ENCODE measurements at places on chromosomes 5 and 9. TPM values are rescaled to one million over a fixed set of nuclear protein-coding genes. Genes with fewer than 3 reads are reported as not detected.

ISL1 gene
- total RNA-seq, result not detected

GRCh38 chr5:72177538-72177937 lies 70.3 kb downstream of the MAP1B start:
- no peak overlapping the region for H3K27ac ChIP-seq
- H3K36me3 ChIP-seq, result no peaks in the 10 kb centered on the region
- no peaks in the 10 kb centered on the region for H3K27me3 ChIP-seq
- no peak for DNase-seq
- no peak overlapping the region for H3K4me3 ChIP-seq

ARHGEF28 gene
- 2.1 TPM for total RNA-seq

DNA sequence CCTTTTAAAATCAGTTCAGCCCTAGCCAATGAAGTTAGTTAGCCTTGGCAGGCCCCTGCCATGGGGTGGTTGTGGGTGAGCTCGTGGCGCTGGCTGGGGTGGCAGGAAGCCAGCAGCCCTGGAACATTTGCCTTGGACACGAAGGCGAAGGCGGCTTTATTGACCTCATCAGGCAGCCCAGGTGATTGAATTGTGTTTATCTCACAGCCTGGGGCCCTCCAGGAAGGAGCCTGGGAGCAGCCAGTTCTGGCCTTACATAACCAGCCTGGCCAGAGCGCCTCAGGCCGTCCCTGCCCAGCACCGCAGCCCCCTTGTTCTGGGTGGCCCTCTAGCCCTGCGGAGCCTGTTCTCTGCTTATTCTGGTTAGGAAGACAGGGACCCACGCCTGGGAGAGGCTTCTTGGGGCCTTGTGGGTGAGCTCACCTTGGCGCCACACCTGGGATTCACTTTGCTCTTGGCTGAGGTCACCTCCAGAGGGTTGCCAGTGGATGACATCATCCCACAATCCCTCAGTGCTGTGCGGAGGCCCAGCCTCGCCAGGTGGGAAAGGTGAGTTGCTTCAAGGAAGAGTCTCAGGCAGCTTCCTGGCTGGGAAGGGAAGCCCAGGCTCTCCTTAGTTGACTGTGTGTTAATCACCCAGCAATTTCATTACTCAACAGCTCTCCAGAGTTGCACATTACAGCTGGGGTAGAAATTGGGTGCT lies 54.4 kb upstream of the RPL26L1 start:
- no peaks in the 10 kb centered on the region for H3K27me3 ChIP-seq
- DNase-seq, result peak; percentile 77
- H3K36me3 ChIP-seq, result peaks cover 2% of the 10 kb centered on the region

KLHL9 gene
- 12.0 TPM for total RNA-seq

DNA sequence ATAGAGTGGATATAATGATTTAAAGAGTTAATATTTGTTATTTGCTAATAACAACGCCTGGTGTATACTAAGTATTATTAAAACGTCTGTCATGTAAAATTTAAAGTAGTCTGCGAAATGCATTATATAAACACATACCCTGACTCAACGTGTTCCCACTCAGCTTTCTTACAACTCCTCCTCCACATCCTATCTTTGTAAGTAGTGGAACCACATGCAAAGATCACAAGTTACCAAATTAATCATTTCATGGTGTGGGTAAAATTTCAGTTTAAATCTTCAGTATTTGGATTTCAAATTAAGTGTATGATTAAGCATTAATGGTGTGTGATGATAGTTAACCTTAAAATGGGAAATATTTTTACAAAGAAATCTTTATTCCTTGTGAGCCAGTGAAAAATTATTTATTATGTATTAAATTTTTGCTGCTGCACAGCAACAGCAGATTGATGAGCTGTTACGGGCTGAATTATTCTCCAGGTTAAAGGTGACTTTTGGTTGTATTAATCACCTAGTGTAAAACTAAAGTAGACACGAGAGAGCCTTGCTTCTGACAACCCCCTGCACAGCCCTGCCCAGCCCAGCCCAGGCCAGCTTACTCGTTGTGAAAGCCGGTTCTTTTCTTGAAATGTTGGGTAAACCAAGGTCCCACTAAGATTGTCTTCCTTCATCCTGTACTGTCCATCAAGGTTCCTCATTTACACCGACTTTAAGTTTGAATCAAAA lies 373.5 kb downstream of the DTWD2 start:
- H3K4me3 ChIP-seq, result no peak overlapping the region
- H3K36me3 ChIP-seq, result no peaks in the 10 kb centered on the region
- no peak for DNase-seq

PCDHB1 gene
- not detected for total RNA-seq

DNA sequence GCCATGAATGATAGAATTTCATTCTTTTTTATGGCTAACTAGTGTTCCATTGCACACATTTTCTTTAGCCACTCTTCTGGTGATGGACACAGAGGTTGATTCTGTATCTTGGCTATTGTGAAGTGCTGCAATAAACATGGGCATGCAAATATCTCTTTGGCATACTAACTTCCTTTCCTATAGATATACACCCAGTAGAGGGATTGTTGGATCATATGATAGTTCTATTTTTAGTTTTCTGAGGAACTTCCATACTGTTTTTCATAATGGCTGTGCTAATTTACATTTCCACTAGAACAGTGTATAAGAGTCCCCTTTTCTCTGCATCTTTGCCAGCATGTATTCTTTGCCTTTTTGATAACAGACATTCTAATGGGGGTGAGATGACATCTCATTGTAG lies 50.4 kb upstream of the CDK5RAP2 start:
- H3K27ac ChIP-seq, result no peak overlapping the region
- no peaks in the 10 kb centered on the region for H3K4me1 ChIP-seq
- no peaks in the 10 kb centered on the region for H3K27me3 ChIP-seq
- H3K4me3 ChIP-seq, result no peak overlapping the region
- no peaks in the 10 kb centered on the region for H3K36me3 ChIP-seq
- no peak for DNase-seq

TAF11L4 gene
- not detected for total RNA-seq

DNA sequence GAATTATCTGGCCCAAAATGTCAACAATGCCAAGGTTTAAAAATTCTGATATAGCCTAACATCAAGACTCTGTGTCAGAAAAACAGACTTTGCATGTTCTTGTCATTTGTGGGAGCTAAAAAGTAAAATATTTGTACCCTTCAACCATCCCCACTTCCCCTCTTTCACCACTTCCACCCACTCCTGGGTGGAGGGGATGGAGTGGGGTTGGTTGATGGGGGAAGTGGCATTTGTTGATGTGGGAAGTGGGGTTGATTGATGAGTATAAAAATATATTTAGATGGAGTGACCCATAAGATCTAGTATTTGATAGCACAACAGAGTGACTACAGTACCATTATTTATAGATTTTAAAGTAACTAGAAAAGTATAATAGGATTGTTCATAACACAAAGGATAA lies 55.0 kb upstream of the C9orf72 start:
- H3K27me3 ChIP-seq, result peaks cover 2% of the 10 kb centered on the region
- no peaks in the 10 kb centered on the region for H3K36me3 ChIP-seq
- no peaks in the 10 kb centered on the region for H3K4me1 ChIP-seq
- no peak overlapping the region for H3K27ac ChIP-seq
- no peak for DNase-seq

- H3K27me3 ChIP-seq, result peaks cover 11% of the 10 kb centered on the region
- H3K36me3 ChIP-seq, result no peaks in the 10 kb centered on the region
- no peak for DNase-seq
- no peak overlapping the region for H3K27ac ChIP-seq
- H3K4me3 ChIP-seq, result no peak overlapping the region
Observed at GRCh38 chr5:168777651-168778050, 198.5 kb upstream of the PANK3 start.
